Large intestine (tissue), 12 donors: ENCODE measurements at places on chromosomes 6 and 20. TPM values are rescaled to one million over a fixed set of nuclear protein-coding genes. Genes with fewer than 3 reads are reported as not detected.

DNA sequence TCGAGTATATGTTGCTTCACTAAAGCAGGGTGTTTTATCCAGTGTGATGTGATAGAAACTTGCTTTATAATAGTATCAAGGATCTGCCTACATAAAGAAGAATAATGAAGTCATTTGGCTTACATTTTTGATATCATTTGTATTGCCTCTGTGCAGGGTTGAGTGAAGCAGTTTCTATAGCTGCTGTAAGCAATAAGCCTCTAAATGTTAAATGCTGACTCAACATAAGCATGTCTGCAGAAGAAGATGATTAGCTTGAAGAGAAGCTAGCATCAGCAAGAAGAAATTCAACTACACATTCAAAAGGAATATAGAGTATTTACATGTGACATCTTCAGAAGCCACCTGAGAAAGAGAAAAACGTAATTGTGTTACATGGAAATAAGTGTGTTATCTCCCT is 17.6 kb downstream of the SLC35F1 start:
- no peak for DNase-seq
- no peak overlapping the region for H3K27ac ChIP-seq
- H3K36me3 ChIP-seq: no peaks in the 10 kb centered on the region
- peaks cover 12% of the 10 kb centered on the region for H3K27me3 ChIP-seq
- no peak overlapping the region for H3K4me3 ChIP-seq
- no peaks in the 10 kb centered on the region for H3K4me1 ChIP-seq

GRCh38 chr6:1739680-1740079 is 130.0 kb downstream of the FOXC1 start:
- H3K27ac ChIP-seq: no peak overlapping the region
- H3K36me3 ChIP-seq: peaks cover 2% of the 10 kb centered on the region
- H3K4me3 ChIP-seq: no peak overlapping the region

GRCh38 chr20:35297740-35298139 is 5.5 kb upstream of the FAM83C start:
- H3K36me3 ChIP-seq: no peaks in the 10 kb centered on the region
- H3K4me1 ChIP-seq: peaks cover 3% of the 10 kb centered on the region
- H3K27me3 ChIP-seq: no peaks in the 10 kb centered on the region

DNA sequence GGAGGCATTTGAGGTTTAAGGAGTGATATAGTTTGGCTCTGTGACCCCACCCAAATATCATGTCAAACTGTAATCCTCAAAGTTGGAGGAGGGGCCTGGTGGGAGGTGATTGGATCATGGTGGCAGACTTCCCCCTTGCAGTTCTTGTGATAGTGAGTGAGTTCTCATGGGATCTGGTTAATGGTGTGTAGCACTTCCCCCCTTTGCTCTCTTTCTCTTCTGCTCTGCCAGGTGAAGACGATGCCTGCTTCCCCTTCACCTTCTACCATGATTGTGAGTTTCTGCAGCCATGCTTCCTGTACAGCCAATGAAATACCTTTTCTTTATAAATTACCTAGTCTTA is 1.7 kb upstream of the HDDC2 start:
- no peak for DNase-seq
- no peak overlapping the region for H3K27ac ChIP-seq
- H3K4me1 ChIP-seq: peaks cover 26% of the 10 kb centered on the region
- peaks cover 11% of the 10 kb centered on the region for H3K36me3 ChIP-seq

- H3K36me3 ChIP-seq: no peaks in the 10 kb centered on the region
- DNase-seq: no peak
- H3K27ac ChIP-seq: no peak overlapping the region
- no peaks in the 10 kb centered on the region for H3K27me3 ChIP-seq
- H3K4me3 ChIP-seq: no peak overlapping the region
These were observed 155.6 kb downstream of the OGFRL1 start for GRCh38 chr6:71444222-71444621.

GRCh38 chr6:52872031-52872430 is 31.4 kb upstream of the GSTA5 start:
- H3K4me1 ChIP-seq: no peaks in the 10 kb centered on the region
- DNase-seq: peak; percentile 68
- H3K4me3 ChIP-seq: no peak overlapping the region
- H3K27ac ChIP-seq: no peak overlapping the region
- H3K36me3 ChIP-seq: no peaks in the 10 kb centered on the region
- no peaks in the 10 kb centered on the region for H3K27me3 ChIP-seq

DNA sequence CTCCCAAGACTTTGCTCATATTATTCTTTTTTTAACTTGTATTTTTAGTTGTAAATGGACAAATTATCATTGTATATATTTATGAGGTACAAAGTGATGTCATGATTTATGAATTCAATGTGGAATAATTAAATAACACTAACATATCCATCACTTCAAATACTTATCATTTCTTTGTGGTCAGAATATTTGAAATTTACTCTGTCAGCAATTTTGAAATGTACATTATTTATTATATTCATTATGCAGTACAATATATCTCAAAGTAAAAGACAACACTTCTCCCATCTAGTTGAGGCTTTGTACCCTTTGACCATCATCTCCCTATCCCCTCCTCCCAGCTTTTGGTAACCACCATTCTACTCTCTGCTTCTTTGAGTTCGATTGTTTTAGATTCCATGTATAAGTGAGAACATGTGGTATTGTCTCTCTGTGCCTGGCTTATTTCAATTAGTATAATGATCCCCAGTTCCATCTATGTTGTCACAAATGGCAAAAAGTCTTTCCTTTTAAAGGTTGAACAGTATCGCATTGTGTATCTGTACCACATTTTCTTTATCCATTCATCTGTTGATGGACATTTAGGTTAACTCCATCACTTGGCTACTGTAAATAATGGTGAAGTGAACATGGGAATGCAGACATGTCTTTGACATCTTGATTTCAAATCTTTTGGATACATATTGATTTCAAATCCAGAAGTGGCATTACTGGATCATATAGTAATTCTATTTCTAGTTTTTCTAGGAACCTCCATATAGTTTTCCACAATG is 197.2 kb downstream of the KIF6 start:
- no peak overlapping the region for H3K4me3 ChIP-seq
- no peaks in the 10 kb centered on the region for H3K36me3 ChIP-seq
- H3K27me3 ChIP-seq: no peaks in the 10 kb centered on the region
- DNase-seq: no peak
- H3K4me1 ChIP-seq: no peaks in the 10 kb centered on the region

- H3K36me3 ChIP-seq: peaks cover 6% of the 10 kb centered on the region
- no peaks in the 10 kb centered on the region for H3K4me1 ChIP-seq
These were observed 192.0 kb downstream of the PREX1 start for GRCh38 chr20:48635791-48636267.

- no peaks in the 10 kb centered on the region for H3K4me1 ChIP-seq
- DNase-seq: no peak
- no peaks in the 10 kb centered on the region for H3K27me3 ChIP-seq
- H3K4me3 ChIP-seq: no peak overlapping the region
- H3K36me3 ChIP-seq: no peaks in the 10 kb centered on the region
- H3K27ac ChIP-seq: no peak overlapping the region
These were observed 159.1 kb downstream of the HACE1 start for GRCh38 chr6:104700371-104701185.

- H3K4me1 ChIP-seq: no peaks in the 10 kb centered on the region
- H3K27ac ChIP-seq: no peak overlapping the region
- DNase-seq: no peak
- H3K4me3 ChIP-seq: no peak overlapping the region
These were observed 95.9 kb upstream of the PTPRK start for GRCh38 chr6:128616342-128616741.

GRCh38 chr6:89411145-89412070 is 665 bp downstream of the RRAGD start:
- H3K27ac ChIP-seq: peak overlapping the region; percentile 71
- H3K27me3 ChIP-seq: peaks cover 10% of the 10 kb centered on the region
- H3K4me3 ChIP-seq: peak overlapping the region; percentile 79
- H3K36me3 ChIP-seq: no peaks in the 10 kb centered on the region
- peaks cover 22% of the 10 kb centered on the region for H3K4me1 ChIP-seq
- no peak for DNase-seq

- DNase-seq: peak; percentile 77
- peak overlapping the region; percentile 72 for H3K27ac ChIP-seq
- H3K4me3 ChIP-seq: peak overlapping the region; percentile 75
- H3K27me3 ChIP-seq: no peaks in the 10 kb centered on the region
These were observed 2.2 kb upstream of the STXBP5 start for GRCh38 chr6:147201885-147202515.

The REM1 gene
- 2.8 TPM for polyA plus RNA-seq

The IL22RA2 gene
- polyA plus RNA-seq: 0.16 TPM

The FABP7 gene
- 0.13 TPM for polyA plus RNA-seq

The WFDC5 gene
- polyA plus RNA-seq: not detected

The PHF20 gene
- polyA plus RNA-seq: 23.6 TPM
